ENCODE measurements at places on chromosomes 6 and 20.

GRCh38 chr6:143612186-143612585, 65.6 kb upstream of the PHACTR2 start:
- no peak for DNase-seq

- DNase-seq = no peak
These were observed 53.8 kb downstream of the PKIB start for GRCh38 chr6:122663981-122664380.

DNA sequence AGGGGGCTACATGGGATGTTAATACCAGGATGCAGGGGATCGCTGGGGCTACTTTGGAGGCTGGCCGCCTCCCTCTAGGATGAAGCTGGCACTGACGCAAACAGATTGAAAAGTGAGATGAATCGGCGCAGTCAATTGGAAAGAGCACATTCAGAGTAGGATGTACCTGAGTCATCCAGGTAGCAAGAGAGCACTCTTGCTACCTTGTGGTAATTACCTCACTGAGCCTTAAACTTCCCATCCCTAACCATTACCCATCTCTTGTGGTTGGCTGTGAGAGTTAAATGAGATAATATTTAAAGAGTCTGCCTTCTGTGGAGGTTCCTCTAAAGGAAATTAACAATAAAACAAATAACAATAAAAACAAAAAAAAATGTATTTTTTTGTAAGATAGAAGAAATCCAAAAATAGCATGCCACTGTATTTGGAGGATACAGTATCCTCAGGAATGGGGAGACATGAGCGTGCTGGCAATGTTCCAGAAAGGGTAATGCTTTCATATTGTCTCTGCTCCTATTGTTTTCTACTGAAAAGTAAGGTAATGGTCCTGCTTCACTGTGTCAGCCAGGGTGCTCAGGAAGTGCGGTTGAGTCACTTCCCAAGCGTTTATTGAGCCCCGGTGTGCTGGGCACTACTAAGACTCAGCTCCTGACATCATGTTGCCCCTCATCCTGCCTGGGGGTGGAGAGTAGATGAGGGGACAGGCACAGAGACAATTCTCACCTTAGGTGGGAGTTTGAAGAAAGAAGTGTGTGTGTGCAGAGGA, 301.1 kb downstream of the EYA4 start:
- DNase-seq = no peak

GRCh38 chr20:40326784-40327183, 362.3 kb downstream of the MAFB start:
- no peak for DNase-seq

- DNase-seq = no peak
These were observed 177.7 kb downstream of the TSHZ2 start for GRCh38 chr20:53149890-53150205.

DNA sequence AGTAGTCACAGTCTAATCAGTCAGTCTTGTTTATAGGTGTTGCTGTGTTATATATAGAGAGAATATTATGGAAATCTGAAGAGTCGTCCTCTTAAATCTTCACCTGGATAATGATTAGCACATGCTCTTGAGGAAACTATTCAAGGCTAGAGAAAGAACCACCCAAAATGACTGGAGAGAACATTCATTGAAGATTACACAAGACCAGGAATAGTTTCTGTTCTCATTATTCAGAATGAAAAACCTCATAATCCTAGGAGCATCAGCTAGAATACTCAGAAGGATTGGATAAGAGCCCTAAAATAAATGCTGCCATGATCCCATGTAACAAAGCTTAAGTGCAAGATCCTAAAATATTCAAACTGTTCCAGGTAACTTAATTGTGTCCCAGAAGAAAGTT, 278.2 kb upstream of the PREP start:
- no peak for DNase-seq

DNA sequence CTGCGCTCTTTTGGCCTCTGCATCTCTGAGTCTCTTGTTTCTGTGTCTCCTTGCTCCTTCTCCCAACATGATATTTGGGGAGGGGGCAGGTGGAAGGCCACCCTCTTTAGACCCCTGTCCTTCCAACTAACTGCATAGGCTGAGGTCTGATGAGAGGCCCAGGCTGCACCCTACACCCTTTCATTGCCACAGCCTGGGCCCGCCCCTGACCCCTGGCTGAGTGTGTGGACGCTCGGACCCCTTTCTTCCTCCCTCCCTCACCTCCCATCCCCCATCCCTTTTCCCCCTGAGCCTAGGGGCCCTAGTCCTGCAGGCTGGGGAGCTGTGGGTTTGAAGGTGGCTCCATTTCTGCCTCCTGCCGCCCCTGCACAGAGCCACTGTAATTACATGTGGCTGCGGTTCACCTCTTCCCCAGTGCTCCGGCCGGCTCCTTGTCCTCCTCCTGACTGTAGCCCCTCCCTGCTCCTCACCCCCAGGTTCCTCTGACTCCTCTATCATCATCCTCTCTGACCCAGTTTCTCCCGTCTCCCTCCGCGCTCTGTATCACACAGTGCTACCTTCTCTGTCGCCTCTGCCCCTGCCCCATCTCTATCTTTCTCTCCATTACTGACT, 6.8 kb downstream of the MDFI start:
- no peak for DNase-seq

- no peak for DNase-seq
These were observed 121.2 kb upstream of the LAMP5 start for GRCh38 chr20:9392892-9393857.

DNA sequence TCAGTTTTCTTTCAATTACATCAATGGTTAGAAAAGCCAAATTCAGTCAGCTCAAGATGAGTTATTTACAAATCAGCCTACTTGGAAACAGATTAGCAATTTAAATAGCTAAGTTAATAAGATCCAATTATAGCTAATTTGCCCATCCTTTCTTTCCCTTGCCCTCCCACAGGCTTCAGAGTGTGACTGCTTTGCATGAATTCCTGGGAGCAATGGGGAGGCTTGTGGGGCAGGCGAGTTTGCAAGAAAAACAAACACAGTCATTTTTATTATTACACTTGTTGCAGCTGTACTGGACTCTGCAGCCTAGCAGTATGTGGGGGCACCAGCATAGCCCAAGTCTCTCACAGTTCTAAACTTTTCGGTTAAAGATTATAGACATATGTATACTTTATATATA, 219.0 kb downstream of the NKAIN2 start:
- DNase-seq = no peak

- DNase-seq = no peak
These were observed 117.2 kb downstream of the IPCEF1 start for GRCh38 chr6:154239392-154239791.

DNA sequence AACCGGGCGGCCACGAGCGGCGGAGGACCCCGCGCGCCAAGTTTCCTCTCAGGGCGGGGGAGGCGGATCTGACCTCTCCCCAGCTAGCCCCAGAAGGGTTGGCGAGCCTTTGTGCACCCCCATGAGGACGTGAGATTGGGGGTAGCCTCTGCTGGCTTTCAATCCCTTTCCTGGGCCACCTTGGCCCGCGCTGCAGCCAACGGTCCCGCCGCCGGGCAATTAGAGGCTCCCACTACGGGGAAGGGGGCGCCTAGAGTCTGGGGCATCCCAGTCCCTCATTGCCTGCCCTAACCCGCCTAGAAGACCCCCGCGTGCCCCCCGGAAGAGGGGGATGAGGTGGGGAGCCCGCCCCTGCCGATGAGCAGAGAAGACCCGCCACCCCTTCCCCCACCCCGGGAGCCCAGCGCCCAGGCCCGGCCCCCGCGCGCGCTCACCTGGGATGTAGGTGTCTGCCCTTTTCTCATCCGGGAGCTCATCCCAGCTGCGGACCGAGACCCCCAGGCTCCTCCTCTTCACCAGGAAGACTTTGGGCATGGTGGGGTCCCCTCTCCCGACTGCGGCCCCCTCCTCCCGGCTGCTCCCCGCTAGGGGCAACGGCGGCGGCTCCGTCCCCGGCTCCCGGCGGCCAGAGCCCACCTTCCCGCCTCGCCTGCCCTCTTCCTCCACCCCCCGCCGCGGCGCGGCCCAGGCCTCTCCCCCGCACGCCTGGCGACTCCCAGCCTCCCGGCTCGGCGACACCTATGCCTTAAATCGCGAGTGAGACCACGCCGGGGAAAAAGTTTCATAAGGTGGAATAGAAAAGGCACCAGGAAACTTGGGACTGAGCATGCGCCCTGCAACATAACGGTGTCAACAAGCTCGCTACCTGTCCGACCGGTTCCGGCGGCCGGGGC, at the start of gene OVOL2:
Gene OVOL2 (minus strand): TSS at position 816 of the 893 bp plus-strand sequence. CDS start 282 bp downstream, at position 534.
- no peak for DNase-seq

Measured in GM12891 (cell line).